Kidney tubule cell (primary cell): ENCODE measurements at places on chromosomes 5 and 9.

- DNase-seq: no peak
These were observed 7.0 kb upstream of the FBXO4 start for GRCh38 chr5:41918105-41918504.

DNA sequence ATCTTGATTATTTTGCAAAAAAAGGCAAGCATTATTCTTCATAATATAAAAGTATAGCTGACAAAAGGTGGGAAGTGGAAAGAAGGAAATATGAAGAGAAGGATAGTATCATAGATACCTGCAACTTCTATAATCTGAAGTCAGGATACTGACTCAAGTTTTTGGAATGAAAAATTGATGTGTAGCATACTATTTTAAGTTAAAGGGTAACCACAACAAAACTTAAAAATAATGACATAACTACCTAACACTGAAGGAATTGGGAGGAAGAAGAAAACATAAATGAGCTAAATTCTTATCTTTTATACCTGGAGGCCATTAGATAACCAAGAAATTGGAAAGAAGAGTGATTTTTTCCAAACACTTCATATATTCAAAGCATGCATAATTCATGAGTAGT lies 51.8 kb upstream of the TLE1 start:
- DNase-seq: peak; percentile 81

GRCh38 chr9:33165263-33166151 lies 1.6 kb downstream of the B4GALT1 start:
- DNase-seq: peak; percentile 70

GRCh38 chr9:33307067-33307466 lies 16.8 kb downstream of the NFX1 start:
- peak; percentile 65 for DNase-seq

DNA sequence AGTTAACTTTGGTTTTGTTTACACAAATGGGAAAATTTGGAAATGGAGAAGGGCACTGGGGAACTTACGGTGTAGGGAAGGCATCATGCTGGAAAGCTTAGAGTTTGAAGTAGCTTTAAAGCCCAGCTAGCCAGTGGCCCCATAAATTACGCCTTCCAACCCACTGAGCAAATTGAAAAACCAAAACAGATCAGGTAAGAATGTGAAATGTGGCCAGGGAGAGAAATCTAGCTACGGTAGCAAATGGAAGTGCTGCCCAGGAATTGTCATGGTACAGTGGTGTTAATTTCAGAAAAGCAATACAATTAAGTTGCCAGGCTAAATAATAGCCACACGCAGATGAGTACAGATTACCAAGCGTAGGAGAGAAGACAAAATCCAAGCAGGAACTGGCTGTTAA lies 654.8 kb downstream of the PRELID2 start:
- DNase-seq: no peak

DNA sequence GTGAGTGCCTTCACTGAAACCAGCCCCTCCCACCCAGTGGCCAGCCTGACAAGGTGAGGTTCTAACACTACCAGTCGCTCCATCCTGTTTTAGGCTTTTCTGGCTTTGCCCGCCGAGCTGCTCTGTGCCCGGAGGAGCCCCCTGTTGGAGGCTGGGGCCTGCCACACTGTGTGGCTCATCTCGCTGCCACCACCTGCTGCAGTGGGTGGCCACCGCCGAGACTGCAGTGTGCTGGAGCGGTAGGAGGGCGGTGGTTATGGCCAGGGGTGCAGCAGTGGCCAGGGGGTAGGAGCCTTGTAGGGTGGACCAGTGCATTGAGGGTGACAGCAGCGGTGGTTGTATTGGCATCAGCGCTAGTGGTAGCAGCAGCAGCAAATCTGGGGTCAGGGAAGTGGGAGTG lies 74.7 kb upstream of the PCAT7 start:
- no peak for DNase-seq

- DNase-seq: no peak
These were observed 10.0 kb downstream of the NAIF1 start for GRCh38 chr9:128056887-128057723.

- no peak for DNase-seq
These were observed 35.6 kb downstream of the BRINP1 start for GRCh38 chr9:119333507-119334229.

DNA sequence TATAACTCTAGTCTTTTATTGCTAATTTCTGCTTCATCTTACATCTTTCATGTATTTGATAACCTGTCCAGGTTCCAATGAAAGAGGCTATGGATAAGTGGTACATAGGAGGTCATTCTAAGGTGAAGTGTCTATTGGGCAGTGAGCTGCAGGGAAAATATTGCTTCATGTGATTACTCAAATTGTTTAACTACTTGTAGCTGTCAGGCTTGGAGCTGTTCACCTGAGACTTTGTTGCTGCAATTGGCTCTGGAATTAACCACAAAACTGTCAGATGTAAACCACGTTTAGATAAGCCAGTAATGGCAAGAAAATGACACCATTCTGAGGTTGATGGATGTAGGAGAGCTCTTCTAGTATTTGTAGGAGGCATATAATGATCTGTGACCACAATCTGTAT lies 26.0 kb downstream of the ADAMTSL1 start:
- peak; percentile 39 for DNase-seq

- peak; percentile 50 for DNase-seq
These were observed 203.9 kb downstream of the CWC27 start for GRCh38 chr5:64972591-64972990.

GRCh38 chr5:107396351-107396690 lies 274.4 kb downstream of the EFNA5 start:
- no peak for DNase-seq

DNA sequence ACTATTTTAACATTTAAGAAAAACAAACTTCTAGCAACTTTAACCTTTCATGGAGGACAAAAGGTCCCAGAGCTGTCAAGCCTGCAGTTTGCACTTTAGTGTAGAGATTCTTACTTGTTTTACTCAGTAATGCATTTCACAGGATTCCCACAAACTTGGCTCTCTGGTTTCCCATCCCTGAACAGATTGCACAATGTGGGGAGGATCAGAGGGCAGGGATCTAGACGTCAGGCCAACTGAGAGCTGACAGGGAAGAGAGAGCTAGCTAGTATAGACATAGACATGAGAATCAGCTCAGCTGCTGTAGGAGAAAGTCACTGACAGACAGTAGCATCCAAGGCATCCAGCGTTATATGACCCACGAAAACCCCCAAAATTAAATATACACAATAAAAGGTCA lies 20.9 kb upstream of the BNIP1 start:
- DNase-seq: no peak

DNA sequence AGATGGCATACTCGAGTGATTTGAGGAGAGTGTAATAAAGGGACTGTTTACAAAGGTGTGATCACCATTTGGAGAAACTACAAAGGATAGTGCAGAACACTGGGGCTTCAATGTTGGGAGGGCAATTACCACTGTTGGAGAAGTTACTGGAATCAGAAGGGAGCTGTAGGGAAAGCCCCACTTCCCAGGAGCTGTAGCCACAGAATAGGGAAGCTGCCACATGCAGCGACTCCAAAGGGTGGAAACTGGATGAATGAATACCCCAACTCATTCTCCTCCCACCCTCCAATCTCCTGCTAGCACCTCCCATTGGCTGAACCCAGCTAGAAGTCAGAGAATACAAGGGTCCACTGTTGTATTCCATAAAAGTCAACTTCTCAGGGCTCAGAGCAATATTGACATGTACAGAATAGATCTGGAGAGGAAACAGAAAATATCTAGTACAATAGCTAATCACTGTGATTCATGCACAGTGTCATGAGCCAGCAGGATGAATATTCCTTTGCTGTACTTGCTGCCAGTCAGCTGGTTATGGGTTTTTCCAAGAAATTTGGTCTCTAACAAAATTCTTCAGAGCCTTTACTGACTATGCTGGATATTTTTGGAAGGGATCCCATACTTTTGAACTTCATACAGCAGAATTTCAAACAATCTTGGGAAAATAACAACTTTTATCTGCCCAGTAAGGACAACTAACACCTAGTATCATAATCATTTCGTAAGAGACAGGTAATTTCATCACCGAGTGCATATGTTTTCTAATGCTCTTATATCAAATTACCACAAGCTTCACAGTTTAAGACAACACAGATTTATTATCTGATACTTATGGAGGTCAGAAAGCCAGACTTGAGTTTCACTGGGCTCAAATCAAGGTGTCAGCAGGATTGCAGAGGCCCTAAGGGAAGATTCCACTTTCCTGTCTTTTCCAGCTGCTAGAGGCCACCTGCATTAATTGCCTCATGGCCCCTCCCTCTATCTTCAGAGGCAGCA lies 39.6 kb downstream of the PDCD1LG2 start:
- peak; percentile 68 for DNase-seq

DNA sequence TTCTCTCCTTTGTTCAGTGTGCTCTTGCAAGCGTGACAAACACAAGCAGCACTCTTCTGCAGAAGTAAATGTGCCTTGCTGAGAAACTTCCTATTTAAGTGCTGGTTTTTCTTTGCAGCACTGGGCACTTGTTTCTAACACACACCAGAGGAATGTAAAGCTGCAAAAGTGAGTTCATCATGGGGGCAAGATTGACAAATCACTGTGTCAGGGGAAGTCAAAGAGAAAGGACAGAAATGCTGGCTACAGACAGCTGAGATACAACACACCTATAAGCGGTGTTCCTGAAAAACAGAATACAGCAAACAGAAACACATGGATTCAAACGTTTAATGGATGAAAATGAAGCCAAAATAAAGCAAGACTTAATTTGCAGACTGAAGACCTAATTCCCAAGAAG lies 19.6 kb downstream of the ROR2 start:
- no peak for DNase-seq
